ELR (cell line): ENCODE measurements at places on chromosomes 16 and 17.

DNA sequence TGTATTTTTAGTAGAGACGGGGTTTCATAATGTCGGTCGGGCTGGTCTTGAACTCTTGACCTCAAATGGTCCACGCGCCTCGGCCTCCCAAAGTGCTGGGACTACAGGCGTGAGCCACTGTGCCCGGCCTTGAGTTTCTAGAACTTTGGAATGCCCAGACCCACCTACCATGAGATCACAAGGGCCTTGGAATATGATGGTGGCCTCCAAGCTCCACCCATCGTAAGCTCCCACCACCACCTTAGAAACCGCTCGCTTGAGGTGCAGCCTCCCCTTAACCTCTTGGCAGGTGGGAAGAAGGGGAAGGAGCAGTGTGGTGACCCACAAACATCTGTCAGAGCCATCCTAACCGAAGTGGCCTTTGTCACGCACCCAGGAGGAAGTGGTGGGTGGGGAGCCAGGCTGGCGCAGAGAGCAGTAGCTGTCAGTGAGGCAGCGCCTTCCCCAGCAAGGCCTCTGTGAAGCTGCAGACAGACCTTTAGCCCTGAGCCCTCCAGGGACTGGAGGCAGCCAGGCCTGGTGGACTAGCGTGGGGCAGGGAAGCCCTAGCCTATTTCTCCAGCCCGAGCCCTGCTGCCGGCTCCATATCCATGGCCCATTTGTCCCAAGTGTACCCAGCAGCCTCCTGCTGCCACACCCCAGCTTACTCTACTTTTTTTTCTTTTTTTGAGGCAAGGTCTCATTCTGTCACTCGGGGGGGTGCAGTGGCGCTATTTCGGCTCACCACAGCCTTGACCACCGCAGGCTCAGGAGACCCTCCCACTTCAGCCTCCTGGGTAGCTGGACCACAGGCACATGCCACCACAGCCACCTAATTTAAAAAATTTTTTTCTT lies 13.1 kb upstream of the SEPHS2 start:
- no peak for DNase-seq

GRCh38 chr16:75138233-75138632 lies 10.1 kb upstream of the ZFP1 start:
- DNase-seq: no peak

- no peak for DNase-seq
These were observed 9.7 kb downstream of the CDH13 start for GRCh38 chr16:82636485-82636884.

DNA sequence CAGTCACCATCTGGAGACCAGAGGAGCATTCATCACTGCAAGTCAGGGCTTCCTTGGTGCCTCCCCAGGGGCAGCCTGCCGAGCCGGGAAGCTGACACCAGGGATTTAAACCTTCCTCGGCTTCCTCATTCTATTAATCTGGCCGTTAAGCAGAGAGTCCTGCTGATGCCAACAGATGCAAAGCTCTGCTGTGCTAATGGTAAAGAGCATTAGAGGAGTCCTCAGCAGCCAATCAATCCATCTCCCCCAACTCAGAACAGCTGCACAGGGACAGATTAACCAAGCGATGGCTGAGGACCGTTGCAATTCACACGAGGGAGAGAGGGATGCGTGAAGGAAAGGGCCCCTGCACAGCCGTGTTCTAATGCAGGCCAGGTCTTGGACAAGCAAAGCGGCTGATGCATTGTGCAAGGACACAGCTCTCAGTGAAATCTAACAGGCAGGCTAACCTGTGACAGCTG lies 116.6 kb downstream of the XYLT1 start:
- no peak for DNase-seq

DNA sequence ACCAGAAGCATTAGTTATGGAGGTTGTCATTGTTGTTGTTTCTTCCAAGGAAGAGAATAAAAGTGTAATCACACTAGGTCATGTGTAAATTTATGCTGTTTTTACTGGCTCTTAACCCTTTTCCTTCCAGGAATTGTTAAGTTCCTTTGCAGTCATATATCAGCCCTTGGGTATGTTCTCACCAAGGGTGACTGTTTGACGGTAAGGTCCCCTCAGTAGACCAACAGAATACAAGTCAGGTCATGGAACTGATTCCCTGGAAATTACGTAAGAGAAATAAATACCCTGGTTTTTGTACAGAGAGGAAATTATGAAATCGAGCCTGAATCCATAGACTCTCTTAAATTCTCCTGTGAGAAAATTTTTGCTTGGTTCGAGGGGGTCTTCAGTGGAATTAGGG lies 11.2 kb upstream of the KCNJ2 start:
- no peak for DNase-seq

GRCh38 chr17:51298508-51299371 lies 38.4 kb downstream of the UTP18 start:
- DNase-seq: peak; percentile 67

DNA sequence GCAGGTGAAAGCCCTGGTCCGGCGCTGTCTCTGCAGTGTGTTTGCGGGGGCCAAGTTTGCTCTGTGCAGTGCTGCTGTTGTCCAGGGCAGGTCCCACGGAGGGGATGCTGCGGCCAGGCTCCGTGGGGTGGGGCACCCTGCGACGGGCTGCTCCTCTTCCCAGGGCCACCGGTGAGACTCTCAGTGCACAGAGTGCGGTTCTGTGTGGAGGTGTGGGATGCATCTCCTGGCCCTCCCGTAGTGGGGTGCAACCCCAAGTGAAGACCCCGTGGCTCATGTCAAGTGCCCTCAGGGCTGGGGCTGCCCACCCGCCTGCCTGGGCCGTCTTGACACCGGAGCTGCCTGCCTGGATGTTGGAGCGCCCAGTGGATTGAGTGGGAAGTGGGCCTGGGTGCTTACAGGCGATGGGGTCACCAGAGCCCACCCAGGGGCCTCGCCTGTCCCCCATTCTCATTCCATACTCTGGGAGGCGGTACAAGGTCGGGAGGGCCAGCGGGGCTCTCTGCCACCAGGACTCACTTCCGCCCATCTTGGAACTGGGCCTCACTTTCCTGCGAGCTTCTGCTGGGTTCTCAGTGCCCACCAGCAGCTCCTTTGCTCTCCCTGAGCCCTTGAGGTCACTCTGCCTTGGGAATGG lies 119.9 kb downstream of the BANP start:
- DNase-seq: no peak

GRCh38 chr17:74282587-74283370 lies 8.7 kb downstream of the DNAI2 start:
- DNase-seq: no peak
